ENCODE measurements at places on chromosomes 6 and 20.

GRCh38 chr20:44014807-44015732, 100.4 kb downstream of the TOX2 start:
- DNase-seq = no peak

- no peak for DNase-seq
These were observed 72.4 kb upstream of the NHSL1 start for GRCh38 chr6:138571585-138572166.

GRCh38 chr6:109073344-109074132, 21.1 kb downstream of the SESN1 start:
- DNase-seq = no peak

- DNase-seq = no peak
These were observed 345.1 kb downstream of the SAMD5 start for GRCh38 chr6:147853574-147853973.

Measured in T-cell (primary cell).